ENCODE measurements at places on chromosomes 2 and 18.
A peak's percentile ranks its signal among the peaks of the same experiment; 100 is the strongest.

DNA sequence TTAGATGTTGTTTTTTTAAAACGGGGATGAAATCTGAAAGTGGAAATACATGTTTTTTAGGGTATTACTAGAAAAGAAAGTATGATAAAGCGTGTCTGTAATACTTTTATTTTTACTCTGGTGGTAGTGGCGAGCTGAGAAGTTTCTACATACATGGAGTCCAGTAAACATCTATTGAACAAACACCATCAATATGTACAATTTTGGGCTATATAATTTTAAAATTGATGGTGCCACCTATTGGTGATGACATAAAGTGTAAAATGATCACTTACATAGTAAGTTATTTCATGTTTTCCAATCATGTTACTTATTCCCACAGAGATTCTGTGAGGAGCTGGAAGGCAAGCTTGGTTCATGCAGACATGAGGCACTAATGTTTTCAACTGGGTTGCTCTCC lies 31.5 kb upstream of the NFE2L2 start:
- peak; percentile 46 for DNase-seq

DNA sequence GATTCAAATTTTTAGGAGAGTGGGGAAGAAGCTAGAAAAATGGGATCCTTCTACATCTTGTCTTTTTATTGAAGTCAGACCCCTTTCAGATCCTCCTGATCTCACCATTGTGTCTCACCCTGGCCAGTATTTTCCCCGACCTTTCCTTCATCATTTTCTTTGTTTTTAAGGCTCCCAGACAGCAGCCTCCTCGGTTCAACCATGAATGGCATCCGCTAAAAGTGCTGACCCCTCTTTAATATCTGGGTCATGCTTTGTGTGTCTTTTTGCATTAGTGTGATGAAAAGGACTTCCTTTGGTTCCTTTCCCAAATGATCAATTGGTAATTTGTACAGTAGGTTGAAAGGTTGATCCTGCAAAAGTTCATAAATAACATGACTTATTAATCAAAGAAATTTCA lies 26.7 kb upstream of the THOC1 start:
- no peak for DNase-seq

GRCh38 chr18:6207116-6207515 lies 207.6 kb downstream of the L3MBTL4 start:
- DNase-seq: no peak

- no peak for DNase-seq
Observed at GRCh38 chr2:101517758-101518271, 42.9 kb upstream of the RFX8 start.

GRCh38 chr2:147739508-147739907 lies 105.3 kb upstream of the ACVR2A start:
- no peak for DNase-seq

DNA sequence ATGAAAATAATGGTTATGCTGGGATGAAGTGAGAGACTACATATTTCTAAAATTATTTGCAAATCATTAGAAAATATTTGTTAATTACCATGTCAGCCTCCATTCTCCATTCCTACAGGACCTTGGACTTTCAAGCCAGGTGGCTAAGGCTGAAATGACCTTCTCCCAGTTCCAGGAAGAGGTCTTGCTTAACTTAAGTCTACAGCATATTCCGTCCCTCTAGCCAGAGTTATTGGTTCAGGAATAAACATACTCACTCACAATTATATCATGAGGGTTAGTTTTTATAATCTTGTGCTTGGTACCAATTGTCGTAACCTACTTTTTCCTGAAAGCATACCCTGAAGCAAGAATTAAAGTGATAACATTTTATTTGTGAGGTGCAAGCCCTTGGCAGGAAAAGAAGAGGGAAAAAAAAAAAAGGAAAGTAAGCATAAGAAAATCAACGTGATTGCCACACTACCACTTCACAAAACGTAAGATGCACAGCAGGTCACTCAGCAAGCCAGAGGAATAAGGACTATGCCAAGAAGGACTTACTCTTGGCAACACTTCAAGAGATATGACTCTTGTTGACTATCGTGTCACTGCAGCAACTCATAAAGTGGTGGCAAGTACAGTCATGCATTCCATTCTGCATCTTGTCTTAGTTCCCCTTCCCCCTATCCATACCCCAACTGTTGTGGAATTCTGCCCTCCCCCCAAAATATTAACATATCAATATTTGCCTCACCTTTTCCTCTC lies 479.1 kb downstream of the MBD2 start:
- peak; percentile 8 for DNase-seq
